Stimulated activated CD4-positive, alpha-beta T cell treated with anti-CD3 and anti-CD28 coated beads, Interleukin-12 subunit alpha, Interleukin-12 subunit beta, amount 100 ng/mL, for 24 hours (primary cell): ENCODE measurements at places on chromosomes 7 and 10.
A peak's percentile ranks its signal among the peaks of the same experiment; 100 is the strongest.

DNA sequence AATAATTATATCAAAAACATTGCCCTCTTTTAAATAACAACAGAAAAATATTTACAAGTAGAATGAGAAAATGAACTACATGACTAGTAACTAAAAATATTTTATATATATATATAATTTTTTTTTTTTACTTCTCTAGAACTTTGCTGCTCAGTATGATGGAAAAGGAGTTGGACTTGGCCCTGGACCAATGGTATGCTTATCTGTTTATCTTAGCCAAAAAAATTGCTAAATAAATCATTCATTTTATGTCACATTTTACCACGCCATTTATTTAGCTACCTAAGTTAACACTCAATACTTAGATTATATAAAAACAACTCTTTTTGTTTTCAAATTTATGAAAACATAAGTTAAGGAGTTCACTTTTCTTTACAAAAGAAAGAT lies 6.7 kb downstream of the COL1A2 start:
- no peak for DNase-seq

DNA sequence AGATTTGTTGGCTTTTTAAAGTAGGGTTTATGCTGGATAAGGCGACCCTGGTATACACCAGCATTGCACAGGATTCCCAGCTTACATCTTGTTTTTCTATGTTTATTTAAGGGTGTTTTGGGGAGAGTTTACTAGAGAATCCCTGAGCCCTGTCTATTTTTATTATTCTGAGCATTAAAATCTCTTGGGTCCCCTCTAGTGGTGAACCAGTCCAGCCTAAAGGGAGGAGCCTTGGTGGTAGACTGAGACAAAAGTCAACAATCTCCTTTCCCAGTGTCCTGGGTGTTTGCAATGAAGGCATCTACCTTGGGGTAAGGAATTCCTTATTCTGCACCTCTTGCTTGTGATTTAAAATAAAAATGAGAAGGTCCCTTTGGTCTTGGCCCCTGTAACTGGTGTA lies 38.2 kb downstream of the ANTXRL start:
- DNase-seq: no peak

- no peak for DNase-seq
These were observed 31.6 kb upstream of the LAMB1 start for GRCh38 chr7:108034586-108034985.

- no peak for DNase-seq
These were observed 638.5 kb downstream of the PHTF2 start for GRCh38 chr7:78437118-78437517.

GRCh38 chr10:131724169-131724545 lies 176.7 kb upstream of the PPP2R2D start:
- DNase-seq: no peak

DNA sequence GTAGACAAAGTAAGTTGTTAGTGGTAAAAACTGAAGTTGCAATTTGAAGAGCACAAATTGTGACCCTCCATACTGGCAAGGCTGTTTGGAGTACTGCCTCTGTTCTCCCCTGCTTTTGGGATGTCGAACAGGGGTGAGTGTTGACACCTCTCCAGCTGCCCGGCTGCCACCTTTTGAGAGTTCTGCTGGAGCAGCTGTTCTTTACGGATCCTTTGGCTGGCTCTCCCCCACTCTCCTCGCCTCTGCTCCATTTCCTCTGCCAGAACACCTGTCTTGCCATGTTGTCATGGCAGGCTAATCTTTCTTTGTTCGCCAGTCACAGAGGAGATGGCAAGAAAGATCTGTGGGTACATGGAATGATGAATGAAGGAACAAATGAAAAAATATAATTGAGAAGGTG lies 34.9 kb downstream of the INSYN2A start:
- DNase-seq: no peak

GRCh38 chr7:31744294-31744874 lies 57.4 kb downstream of the PPP1R17 start:
- DNase-seq: no peak

- DNase-seq: no peak
These were observed 417.9 kb downstream of the IPMK start for GRCh38 chr10:57849691-57850357.

DNA sequence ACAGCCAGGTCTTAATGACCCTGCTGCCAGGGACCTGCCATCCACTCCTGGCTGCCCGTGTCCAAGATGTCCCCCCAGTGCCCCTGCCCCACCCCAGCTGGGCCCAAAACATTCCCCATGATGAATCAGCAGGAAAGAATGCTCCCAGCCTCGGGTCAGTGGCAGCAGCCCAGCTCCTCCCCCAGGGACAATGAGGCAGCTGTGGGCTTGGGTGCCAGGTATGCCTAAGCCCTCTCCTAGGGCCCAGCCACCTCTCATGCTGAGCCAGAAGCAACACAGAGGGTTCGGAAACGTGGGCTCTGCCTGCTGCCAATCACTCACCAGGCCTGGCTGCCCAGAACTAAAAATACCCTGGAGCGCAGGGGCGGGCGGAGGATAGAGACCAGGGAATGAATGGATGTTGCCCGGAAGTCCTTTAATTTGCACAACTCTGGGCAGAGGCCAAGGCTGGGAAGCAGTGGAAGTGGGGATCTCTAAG lies 1.5 kb upstream of the LOXL4 start:
- no peak for DNase-seq

DNA sequence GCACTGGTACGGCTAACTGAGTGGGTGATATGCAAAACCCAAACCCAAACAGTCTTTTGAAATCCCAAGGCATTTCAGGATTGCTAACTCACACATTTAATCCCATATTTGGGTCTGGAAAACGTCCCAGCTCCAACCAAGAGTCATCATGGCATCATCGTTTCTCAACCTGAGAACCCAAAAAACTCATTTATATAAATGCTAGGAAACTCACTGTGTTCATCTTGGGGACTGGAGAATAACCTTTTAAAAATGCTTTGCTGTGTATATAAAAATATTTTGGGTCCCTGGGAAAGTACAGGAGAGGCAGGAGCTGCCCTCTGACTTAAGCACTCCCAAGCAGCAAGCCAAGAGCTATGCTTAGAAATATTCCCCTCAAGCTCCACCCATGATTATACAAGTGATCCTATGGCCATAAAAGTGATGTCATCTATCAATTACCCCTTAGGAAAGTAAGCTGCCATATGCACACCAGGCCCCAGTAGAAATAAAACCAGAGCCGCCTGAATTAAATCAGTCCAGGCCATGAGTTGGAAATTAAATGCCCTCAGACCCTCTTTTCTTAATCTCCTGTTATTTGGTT lies 352.1 kb downstream of the FRMD4A start:
- DNase-seq: no peak

DNA sequence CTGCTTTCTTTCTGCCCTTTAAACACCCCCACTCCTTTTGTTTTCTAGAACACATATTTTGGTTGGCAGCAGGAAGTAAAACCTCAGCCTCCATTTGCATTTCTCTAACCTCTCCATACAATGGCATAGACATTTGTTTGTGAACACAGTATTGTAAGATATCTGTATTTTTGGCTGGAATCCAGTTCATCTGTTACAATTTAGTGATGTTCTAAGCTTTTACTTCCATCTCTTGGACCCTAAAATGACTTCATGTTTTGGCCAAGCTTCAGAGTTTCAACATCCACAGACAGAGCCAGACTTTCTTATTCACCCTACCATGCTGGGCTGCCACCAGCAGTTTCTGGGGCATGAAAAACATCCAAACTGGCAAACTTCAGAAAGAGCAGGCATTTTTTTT lies 21.1 kb upstream of the AUTS2 start:
- DNase-seq: no peak

DNA sequence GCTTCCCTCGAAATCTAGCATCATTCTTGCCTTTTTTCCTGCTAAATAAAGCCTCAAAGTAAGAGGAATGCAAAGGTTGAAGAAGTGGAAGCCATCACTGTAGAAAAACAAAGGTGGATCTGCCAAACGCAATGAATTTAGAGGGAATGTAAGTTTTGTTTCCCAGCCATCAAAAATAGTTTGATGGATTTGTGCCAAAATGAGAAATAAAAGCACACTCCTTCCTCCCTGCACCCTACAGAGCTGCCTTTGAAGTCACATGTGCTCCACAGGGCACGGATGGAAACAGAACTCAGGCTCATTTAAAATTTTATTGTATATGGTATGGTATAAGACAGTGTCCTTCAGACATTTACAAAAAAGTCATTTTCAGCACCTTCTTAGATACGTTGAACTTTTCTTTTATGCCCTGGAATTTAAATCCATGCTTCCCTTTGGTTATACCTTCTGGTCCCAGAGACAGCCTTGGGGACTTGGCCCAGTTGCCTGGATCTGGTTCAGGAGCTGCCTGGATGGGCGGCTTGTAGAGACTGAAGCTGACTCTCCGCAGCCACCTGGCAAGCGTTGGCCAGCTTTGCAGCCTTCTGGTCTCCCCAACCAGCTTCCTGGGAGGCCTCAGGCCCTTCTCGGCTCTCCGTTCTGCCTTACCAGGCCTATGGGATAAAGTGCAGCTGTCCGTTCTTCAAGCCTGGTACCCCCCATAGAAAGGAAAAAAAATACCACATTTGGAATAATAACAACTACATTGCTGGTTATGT lies 228.5 kb upstream of the NEBL start:
- DNase-seq: no peak

- DNase-seq: no peak
These were observed 5.3 kb downstream of the PTPN12 start for GRCh38 chr7:77542409-77542808.

GRCh38 chr10:50293513-50294313 lies 42.4 kb upstream of the ASAH2 start:
- DNase-seq: no peak

GRCh38 chr7:18700147-18700546 lies 204.6 kb downstream of the HDAC9 start:
- no peak for DNase-seq

DNA sequence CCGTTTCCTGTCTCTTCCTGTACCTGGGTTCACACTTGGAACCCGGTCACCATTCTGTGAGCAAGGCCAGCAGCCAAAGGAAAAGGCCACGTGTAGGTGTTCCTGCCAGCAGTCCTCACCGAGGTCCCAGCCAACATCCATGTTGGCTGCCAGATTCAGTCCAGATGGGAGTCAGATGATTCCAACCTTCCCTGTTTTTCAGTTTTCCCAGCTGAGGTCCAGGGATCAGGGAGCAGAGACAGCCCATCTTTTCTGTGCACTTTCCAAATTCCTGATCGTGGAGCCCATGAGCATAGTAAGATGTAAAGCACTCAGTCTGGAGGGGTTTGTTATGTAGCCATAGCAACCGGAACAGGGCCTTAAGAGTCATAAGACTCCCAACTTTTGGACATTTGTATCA lies 3.9 kb upstream of the PVRIG start:
- no peak for DNase-seq

- DNase-seq: no peak
These were observed 41.1 kb downstream of the CCDC3 start for GRCh38 chr10:12960334-12960898.

- DNase-seq: no peak
These were observed 27.3 kb downstream of the TMEM120A start for GRCh38 chr7:75967055-75967454.

DNA sequence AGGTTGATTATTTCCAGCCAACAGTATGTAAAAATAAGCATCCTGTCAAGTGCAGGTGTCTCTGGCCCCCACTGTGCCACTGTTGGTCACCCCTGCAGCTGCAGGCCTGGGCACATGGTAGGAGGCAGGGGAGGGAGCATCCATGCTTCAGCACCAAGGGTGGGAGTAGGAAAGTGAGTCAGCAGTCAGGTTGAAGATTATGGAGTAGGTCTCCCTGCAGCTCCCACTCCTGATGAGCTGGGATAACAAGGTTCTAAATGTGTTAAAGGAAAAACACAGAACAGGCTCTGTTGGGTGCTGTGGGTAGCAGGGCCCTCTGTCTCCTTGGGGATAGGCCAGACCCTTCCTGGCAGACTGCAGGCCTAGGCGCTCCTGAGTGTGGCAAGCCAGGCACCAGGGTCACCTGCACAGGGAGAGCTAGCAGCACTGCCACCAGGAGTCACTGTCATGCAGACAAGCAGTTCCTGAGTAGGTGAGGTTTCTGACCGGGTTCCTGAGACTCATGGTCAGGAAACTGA lies 59.3 kb downstream of the NUDCD3 start:
- DNase-seq: no peak

- DNase-seq: peak; percentile 21
These were observed at the start of gene EBF3 for GRCh38 chr10:129963641-129964501. EBF3 (minus strand) TSS chr10:129964274; CDS start chr10:129963768, 506 bp downstream.

GRCh38 chr7:100275120-100275519 lies 32.4 kb upstream of the SPDYE3 start:
- DNase-seq: no peak

DNA sequence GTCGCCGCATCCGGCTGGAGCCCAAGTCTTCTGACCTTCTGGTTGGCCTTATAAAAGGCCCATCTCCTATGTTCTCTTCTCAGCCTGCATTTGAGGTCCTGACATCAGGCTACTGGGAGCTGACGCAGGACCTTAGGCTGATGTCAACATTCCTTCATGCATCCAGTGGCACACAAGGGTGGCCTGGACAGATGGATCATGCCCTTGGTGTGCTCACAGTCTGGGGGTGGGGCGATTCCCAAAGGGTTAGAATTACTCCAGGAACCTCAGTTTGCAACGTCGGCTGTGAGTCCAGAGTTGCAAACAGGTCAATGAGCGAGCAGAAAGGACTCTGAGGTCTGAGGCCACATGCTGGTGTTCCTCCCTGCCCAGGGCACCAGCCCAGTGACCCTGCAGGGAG lies 8.2 kb upstream of the CLIP2 start:
- no peak for DNase-seq

DNA sequence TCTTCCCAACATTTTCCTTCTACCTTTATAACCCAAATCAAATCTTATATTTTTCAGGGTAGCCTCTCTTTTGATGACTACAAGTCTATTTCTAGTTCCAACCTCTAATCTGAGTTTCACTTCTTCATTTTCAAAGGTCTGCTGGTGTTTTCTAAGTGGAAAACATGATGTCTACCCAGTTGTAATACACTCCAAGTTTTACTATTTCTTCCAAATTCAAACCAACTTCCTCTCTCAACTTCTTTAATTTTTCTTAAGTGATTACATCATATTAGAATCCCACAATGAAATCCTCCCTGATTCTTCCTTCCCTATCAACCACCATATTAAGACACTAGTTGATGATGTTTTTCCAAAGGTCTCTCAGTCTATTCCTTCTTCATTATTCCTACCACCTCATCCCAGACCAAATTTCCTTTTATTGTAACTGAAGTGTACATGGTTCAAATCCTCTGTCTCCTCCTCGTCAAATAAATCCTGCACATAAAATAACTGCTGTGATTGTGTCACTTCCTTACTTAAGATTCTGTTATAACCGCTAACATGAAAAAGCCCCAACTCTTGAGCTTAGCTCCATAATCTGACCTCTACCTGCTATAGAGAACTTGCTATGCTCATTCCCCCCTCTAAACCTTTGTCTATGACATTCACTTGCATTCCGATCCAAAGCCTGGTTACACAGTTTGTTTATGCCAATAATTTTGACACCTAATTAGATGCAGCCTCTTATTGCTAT lies 12.7 kb downstream of the TAS2R38 start:
- DNase-seq: no peak

- no peak for DNase-seq
These were observed 79.6 kb downstream of the SH3PXD2A start for GRCh38 chr10:103775776-103776175.
